ENCODE measurements at places on chromosomes 4 and X. TPM values are rescaled to one million over a fixed set of nuclear protein-coding genes. Genes with fewer than 3 reads are reported as not detected.

Gene SUPT20HL2
- total RNA-seq, result 17.0 TPM

Gene FABP2
- not detected for total RNA-seq

DNA sequence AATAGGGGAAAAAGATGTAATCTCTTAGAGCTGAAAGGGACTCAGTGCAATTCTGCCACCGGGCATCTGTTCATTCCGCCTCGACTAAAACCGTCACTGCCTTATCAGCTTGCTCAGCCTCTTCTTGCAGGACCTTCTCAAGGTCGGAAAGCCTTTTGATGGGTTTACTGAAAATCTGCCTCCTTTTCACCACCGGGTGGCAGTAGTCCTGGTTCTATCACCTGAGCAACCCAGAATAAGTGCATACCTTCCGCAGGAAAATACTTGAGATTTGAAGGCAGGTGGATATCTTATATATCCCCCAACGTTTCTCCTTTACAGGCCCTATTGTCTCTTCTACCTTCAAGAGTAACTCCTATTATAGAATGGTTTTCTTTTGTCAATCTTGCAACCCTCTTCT is 103.4 kb upstream of the PAK3 start:
- DNase-seq, result peak; percentile 26
- no peak overlapping the region for H3K27ac ChIP-seq
- H3K36me3 ChIP-seq, result no peaks in the 10 kb centered on the region
- no peaks in the 10 kb centered on the region for H3K27me3 ChIP-seq

DNA sequence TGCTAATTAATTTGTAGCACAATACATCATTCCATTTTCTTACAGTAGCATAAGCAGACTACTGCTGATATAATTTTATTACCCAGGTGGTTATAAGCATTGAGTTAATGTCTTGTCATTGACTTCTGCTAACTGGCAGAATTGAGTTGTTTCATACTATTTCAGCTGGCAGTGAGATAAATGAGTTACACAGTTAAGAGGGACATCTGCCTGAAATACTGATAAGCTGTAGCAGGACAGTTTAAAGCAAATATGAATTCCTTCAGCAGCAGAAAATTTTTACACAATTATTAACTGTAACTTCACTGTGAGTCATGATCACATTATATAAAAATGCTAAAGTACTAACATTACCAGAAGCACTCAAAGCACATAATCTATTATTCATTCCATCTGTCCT is 326.8 kb downstream of the INPP4B start:
- H3K27me3 ChIP-seq, result no peaks in the 10 kb centered on the region
- H3K4me1 ChIP-seq, result no peaks in the 10 kb centered on the region

DNA sequence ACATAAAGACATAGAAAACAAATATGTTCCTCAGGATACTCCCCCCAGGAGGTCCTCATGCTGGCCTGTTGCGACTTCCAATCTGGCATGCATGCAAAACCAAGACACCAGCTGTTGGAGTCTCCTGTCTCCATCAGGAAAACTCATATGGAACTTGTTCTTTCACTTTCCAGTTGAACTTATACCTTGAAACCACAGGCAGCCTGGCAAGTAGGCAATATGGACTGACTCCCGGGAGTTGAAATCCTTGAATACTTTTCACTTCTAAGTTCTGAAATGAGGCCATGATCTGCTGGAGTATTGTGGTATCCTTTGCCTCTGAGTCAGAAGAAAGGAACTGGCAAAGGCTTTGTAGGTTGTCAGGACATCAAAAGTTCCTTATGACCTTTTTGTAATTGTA is 444.2 kb downstream of the IDS start:
- DNase-seq, result no peak
- no peaks in the 10 kb centered on the region for H3K27me3 ChIP-seq
- no peaks in the 10 kb centered on the region for H3K36me3 ChIP-seq
- H3K4me1 ChIP-seq, result no peaks in the 10 kb centered on the region

- H3K27ac ChIP-seq, result no peak overlapping the region
- no peak overlapping the region for H3K4me3 ChIP-seq
- H3K36me3 ChIP-seq, result no peaks in the 10 kb centered on the region
- DNase-seq, result no peak
These were observed 83.3 kb downstream of the AKAP4 start for GRCh38 chrX:50117476-50117875.
